ENCODE measurements at places on chromosomes 12 and 14.
A peak's percentile ranks its signal among the peaks of the same experiment; 100 is the strongest.

GRCh38 chr12:104736307-104736706, 221.8 kb downstream of the SLC41A2 start:
- no peak for DNase-seq

GRCh38 chr12:82919388-82920054, 232.8 kb downstream of the TMTC2 start:
- DNase-seq = no peak

GRCh38 chr12:24803430-24804245, 145.3 kb downstream of the BCAT1 start:
- no peak for DNase-seq

DNA sequence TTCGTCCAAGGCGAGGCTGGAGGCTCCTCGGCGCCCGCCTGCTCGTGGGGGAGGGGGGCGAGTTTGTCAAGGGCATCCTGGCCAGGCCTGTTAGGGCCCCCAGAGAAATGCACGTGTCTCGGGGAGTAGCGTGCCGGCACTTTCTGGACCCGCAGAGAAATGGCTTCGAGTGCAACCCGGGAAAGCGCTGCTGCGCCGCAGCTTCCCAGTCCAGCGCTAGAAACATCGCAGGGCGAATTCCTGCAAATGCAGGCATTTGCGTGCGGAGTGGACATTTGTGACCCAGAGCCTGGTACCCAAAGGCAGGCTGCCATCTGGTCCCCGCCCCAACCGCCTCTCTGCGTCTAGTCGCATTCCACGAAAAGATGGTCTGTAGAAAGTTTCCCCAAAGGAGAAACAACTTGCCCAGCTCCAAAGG, 756 bp downstream of the LGR5 start:
- DNase-seq = peak; percentile 11

- peak; percentile 46 for DNase-seq
These were observed 125.3 kb upstream of the PRMT8 start for GRCh38 chr12:3365463-3366411.

DNA sequence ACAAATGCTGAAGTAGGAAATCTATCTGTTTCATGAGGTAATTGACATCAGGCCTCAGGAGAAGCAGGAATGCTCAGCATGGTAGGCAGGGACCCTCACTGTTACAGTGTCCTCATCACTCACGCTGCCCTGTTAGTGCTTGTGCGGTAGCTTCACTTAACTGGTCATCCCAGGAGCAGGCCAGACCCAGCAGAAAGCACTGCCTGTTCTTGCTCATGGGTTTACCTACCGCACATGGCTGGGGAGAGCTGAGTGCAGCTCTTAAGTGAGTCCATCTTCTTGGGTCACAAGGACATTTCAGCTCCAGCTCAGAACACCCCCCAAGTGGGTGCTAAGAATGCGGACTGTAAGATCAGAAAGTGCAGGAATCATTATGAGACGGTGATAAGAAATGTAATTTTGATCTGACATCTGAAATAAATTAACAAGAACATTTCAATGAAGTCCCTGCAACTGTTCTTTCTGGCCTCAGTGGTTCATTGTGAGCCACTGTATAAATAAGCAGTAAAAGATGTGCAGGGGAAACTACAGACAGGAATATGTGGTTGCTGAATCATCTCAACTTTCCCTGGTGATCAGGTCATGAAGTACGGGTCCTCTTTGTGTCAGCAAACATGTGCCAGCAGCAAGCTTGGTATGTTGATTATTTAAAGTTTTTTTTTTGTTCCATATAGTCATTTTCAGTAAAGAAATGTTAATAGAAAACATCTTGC, 757.7 kb upstream of the TMEM132C start:
- DNase-seq = no peak

- no peak for DNase-seq
These were observed 135.4 kb upstream of the CLEC14A start for GRCh38 chr14:38391334-38391733.

- no peak for DNase-seq
These were observed 27.9 kb downstream of the WNT5B start for GRCh38 chr12:1656902-1657301.

DNA sequence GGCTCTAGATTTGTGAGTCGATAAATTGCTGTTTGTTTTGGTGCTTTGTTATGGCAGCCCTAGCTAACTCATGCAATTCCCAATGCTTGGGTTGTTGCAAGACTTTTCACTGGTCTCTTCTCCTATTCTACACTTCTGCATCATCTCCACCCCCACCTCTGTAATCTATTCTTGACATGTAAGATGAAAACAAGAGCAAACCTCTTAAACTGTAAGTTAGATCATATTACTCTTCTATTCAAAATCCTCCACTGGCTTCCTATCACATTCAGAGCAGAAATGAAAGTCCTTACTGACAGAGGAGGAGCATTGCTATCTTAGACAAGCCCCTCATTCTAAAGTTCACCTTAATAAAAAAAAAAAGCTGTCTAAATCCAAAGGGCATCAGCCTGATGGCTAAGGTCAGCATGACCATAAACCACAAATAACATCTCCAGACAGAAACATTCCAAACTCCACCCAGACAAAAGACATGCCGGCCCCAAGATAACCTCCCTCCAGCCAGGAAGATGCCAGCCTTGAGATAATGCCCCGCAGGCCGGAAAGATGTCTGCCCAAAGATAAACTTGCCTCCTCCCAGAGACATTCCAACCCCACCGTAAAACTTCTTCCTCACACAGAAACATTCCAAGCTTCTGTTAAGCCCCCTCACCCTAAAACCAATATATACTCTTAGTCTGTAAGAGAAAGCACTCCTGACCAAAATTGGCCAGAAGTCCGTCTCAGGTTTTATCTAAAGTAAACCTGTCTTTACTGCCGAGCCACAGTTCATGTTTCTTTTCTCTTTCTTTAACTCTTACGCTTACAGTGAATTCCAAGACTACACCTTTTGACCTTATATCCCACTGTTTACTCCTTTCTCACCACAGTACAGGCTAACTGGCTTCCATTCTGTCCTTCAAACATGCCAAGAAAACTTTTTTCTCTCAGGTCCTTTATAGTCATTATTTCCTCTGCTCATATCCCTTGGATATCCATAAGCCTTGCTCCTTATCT, 308.9 kb downstream of the KCNH5 start:
- DNase-seq = no peak

DNA sequence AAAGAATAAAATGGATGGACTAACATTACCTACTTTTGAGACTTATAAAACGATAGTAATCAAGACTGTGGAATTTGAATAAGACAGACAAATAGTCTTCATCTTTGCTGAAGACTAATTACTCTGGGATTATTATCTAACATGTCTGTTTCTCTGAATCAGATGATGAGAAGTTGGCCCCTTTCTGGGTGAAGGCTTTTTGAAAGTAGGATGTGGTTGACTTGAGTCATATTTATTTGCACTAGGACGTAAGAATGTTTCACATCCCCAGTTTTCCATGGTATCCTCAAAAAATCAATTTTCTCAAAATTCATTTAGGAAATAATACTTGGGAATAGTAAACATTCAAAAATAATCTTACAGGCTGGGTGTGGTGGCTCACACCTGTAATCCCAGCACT, 31.8 kb downstream of the PKP2 start:
- no peak for DNase-seq

DNA sequence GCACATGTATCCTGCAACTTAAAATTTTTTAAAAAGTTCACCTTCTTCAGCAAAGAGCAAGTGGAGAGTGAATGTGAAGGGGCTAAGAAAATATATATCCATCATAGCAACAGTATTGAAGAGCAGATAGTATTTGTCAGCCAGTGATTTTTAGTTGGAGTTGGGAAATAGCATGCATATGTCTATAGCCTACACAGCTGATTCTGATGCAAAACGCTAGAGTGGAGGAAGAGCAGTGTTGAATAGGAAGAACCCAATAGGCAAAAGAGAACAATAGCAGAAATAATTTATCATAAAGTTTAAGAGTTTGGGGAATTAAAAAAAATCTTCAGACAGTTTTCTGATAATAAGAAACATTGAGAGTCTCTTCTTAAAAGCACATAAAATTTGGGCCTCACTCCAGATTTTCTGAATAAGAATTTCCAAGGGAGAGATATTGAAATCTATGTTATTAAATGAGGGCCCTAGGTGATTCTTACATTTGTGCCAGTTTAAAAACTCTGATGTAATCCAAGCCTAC, 12.0 kb downstream of the PDE6H start:
- no peak for DNase-seq

DNA sequence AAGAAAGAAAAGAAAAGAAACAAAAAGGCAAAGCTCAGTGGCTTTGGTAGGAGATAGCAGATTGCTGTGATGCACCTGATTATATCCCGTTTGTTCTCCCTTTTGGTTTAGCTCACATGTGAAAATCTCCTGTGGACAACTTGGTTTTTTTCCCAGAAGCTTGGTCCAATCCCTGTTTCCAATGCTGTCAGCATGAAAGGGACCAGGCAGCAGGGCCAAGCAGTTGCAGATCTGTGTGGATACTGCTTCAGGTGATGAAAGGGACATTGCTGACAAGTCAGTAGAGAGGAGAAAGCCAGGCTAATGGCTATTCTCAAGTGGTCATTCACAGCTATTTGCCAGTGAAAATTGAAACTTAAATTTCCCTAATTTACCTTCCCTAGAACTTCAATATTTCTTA, 18.8 kb upstream of the SLCO1A2 start:
- DNase-seq = no peak

- no peak for DNase-seq
These were observed 42.9 kb downstream of the RALGAPA1 start for GRCh38 chr14:35766036-35766699.

DNA sequence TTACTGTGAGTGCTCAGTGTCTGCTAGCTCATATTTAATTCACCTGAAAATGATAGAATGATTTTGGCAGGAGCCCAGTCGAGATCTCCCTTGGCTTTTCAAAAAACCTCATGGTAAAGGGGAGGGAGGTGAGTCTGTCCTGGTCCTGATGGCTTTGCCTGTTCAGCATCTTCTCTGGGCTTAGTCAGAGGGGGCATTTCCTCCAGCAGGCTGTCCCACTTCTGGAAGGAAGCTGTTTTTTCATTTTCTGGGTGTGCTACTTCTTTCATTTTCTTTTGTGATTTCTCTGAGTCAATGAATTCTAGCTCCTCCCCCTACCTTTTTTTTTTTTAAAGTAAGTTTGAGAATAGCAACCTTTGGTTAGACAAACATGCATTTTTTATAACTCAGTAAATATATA, 58.8 kb downstream of the TMX1 start:
- DNase-seq = no peak

DNA sequence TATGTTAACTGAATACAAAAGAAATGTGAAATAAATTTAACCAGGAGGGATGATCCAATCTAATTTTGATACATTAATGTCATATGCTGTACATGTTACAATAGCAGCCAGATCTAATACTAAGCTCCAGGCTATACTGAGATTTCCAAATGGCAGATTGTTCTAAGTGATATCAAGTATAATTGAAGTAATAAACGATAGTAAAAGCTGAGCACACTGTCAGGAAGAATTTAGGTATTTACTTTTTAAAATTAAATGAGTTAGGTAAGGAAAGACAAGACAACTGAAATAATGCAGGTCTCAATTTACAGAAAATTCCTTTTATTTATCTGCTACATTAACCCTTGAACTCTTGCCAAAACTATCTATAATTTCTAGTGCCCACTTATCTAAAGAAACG, 39.9 kb downstream of the INSM2 start:
- no peak for DNase-seq

- DNase-seq = no peak
These were observed 28.6 kb downstream of the CORO1C start for GRCh38 chr12:108702595-108703320.

DNA sequence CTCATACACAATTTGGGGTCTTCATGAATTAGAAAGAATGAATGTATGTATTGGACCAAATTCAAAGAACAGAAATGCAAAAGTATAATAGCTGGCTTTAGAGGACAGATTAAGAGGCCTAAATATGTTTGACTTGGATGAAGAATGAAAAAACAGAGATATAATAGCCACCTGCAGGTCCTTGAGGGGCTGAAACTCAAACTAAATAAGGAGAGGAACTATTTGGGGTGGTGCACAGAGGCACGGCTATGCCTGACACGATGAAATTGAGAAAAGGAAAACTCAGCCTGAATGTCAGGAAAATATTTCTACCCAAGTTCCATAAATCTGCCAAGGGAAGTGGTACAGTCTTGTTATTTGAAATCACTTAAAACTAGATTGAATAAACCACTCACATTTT, 222.9 kb upstream of the DDHD1 start:
- no peak for DNase-seq

- no peak for DNase-seq
These were observed 108.7 kb downstream of the OTOGL start for GRCh38 chr12:80208071-80208470.

DNA sequence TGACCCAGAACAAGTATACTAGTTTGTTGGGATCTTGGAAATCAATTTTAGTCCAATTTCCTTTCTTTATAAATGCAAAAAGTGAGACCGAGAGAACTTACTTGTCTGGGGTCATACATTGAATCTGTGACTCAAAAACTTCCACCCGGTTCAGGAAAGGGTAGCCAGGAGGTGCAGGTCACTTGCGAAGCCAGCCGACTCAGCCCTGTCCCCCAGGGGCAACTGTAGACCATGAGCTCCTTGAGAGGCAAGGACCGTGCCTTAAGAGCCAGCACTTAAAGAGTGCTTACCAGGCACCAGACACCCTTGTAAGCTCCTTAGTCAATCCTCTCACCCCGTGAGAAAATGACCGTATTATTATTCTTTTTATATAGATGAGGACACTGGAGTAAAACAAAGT, 505 bp upstream of the BCDIN3D start:
- no peak for DNase-seq

DNA sequence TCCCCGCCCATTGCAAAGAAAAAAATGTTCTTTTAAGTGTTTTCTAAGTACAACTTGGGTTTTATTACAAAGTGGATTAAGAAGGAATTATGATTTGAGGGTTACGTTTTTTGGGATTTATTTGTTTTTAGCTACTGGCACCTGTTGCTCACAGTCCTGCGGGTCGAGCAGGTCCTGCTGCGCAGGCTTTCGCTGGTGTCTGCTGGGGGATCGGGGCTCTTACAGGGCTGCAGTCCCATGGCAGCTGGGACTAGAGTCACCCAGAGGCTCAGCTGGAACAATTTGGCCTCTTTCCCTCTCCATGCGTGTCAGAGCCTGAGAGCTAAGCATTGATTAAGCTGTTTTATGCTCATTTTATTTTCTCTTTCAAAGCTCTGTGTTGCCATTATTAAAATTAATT, 55.6 kb upstream of the DYNC1H1 start:
- DNase-seq = no peak

- DNase-seq = peak; percentile 67
These were observed 91.4 kb downstream of the SETD3 start for GRCh38 chr14:99389174-99389826.

GRCh38 chr12:33432992-33433391, 6.6 kb downstream of the SYT10 start:
- no peak for DNase-seq

- DNase-seq = no peak
These were observed 72.2 kb downstream of the DACT1 start for GRCh38 chr14:58709949-58710348.

DNA sequence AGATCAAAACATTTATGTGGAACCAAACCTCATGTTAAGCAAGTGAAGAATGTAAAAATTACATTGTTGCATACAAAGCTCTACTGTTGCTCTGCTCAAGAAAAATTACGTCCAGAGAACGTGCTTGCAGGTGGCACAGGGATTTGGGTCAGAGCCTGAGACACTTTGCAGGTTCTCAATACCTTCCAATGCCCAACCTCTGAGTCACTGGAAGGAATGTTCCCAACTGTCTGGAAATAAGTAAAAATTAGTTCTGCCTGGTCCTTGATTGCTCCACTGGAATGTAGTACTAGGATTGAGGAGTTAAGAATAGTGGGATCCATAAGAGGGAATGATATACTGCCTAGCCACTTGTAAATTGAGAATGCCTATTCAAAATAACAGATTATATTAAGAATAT, 2.8 kb upstream of the IFNG start:
- DNase-seq = no peak

- DNase-seq = no peak
These were observed at the start of gene GZMH for GRCh38 chr14:24609655-24610344. TSS of gene GZMH (minus strand) at chr14:24609685. CDS start at chr14:24609613, 72 bp downstream.

- no peak for DNase-seq
These were observed 97.5 kb downstream of the ADCK1 start for GRCh38 chr14:77897374-77897773.
